ENCODE measurements at places on chromosomes 5 and 9.
A peak's percentile ranks its signal among the peaks of the same experiment; 100 is the strongest.

- DNase-seq, result no peak
- H3K36me3 ChIP-seq, result no peaks in the 10 kb centered on the region
- H3K4me1 ChIP-seq, result no peaks in the 10 kb centered on the region
- no peak overlapping the region for H3K27ac ChIP-seq
Observed at GRCh38 chr5:170168002-170168401, 62.3 kb downstream of the FOXI1 start.

DNA sequence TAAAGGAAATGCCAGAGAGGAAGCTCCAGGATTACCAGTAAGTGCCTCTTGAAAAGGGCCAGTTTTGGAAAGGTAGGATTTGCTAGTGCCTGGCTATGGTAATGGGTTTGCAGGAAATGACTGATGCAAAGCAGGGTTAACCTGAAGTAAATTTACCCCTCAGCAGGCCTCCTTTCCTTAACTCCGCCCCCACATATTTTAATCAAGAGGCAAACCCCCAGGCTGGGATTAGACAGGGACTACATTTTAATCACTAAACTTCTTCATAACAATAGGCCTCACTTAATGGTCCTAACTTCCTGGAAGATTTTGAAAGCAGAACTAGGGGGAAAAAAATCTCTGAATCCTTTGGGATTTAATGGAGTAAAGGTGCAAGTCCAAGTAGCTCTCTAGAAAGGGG is 10.2 kb upstream of the SLC1A3 start:
- no peak for DNase-seq
- no peaks in the 10 kb centered on the region for H3K36me3 ChIP-seq
- no peak overlapping the region for H3K27ac ChIP-seq

DNA sequence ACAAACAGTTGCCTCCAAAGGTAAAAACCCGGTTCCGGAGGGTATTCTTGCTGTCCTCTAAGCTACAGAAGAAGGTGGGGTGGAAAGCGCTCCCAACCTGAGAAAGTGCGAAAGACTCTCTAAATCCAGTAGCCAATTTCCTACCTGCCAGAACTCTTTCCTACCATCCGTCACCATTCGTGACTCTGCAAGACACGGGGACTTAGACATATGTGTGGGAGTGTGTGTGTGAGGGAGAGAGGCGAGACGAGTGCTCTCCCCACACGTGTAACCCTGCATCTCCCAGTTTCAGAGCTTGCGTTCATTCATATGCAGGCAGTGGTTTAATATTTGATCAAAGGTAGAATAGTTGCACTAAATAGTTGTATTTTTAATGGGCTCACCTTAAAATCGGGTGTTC is 473 bp upstream of the GABRA1 start:
- H3K36me3 ChIP-seq, result no peaks in the 10 kb centered on the region
- H3K27ac ChIP-seq, result no peak overlapping the region
- no peaks in the 10 kb centered on the region for H3K27me3 ChIP-seq
- no peaks in the 10 kb centered on the region for H3K4me1 ChIP-seq
- no peak for DNase-seq

DNA sequence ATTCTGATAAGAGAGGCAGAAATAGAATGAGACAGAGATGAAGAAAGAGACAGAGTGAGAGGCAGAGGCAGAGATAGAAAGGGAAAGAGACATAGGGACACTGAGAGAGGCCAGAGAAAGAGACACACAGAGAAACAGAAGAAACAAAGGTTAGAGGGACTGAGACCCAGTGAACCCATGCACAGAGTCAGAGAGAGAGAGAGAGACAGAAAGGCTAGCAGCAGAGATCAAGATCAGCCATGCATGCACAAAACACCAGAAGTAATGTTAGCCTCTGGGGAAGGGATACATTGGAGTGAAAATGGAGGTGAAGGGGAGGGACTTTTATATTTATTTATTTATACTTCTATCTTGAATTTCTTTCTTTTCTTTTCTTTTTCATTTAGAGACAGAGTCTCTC is 14.1 kb upstream of the SPARC start:
- H3K4me1 ChIP-seq, result no peaks in the 10 kb centered on the region
- no peak overlapping the region for H3K4me3 ChIP-seq
- DNase-seq, result no peak
- H3K27me3 ChIP-seq, result no peaks in the 10 kb centered on the region

DNA sequence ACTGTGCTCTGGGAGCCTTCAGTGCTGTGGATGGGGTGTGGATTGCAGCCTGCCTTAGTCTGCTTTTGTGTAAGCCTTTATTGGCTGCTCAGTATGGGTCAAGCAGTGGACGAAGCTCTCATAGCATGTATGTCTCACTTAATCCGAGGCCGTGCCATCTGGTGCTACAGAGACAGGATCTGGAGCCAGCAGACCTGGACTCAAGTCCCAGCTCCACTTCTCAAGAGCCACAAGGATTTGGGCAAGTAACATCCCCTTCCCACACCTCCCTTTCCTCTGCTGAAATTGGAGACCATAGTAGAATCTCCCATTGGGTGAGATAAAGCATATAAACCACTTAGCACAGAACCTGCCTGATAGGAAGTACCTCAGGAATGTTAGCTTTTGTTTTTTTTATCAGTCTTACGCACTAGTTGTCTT is 23.4 kb upstream of the LECT2 start:
- no peak overlapping the region for H3K4me3 ChIP-seq
- H3K4me1 ChIP-seq, result no peaks in the 10 kb centered on the region
- no peaks in the 10 kb centered on the region for H3K36me3 ChIP-seq
- peaks cover 8% of the 10 kb centered on the region for H3K27me3 ChIP-seq
- DNase-seq, result no peak
- H3K27ac ChIP-seq, result no peak overlapping the region

DNA sequence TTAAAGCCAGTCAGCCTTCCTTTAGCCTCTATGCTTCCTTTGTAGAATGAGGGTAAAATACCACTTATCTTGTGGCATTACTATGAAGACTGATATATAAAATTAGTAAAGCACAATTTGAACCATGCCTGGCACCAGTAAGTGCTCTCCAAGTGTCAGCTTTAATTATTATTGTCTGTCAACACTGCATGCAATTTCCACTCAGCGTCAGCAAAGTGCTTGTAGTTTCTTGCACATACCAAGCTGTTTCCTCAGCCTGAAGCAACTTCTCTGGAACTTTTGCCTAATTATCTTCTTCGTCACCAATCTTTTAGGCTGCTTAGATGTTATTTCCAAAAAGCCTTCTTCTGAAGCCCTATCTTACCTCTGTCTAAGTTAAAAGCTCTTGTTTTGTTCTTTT is 177.3 kb downstream of the CDC42SE2 start:
- no peak for DNase-seq
- H3K36me3 ChIP-seq, result peaks cover 50% of the 10 kb centered on the region
- no peak overlapping the region for H3K4me3 ChIP-seq
- no peaks in the 10 kb centered on the region for H3K4me1 ChIP-seq
- no peak overlapping the region for H3K27ac ChIP-seq

- H3K27me3 ChIP-seq, result no peaks in the 10 kb centered on the region
- H3K4me3 ChIP-seq, result no peak overlapping the region
- no peaks in the 10 kb centered on the region for H3K36me3 ChIP-seq
- DNase-seq, result no peak
- H3K4me1 ChIP-seq, result no peaks in the 10 kb centered on the region
Observed at GRCh38 chr5:1431021-1431811, 14.0 kb downstream of the SLC6A3 start.

- no peaks in the 10 kb centered on the region for H3K36me3 ChIP-seq
- peak overlapping the region; percentile 51 for H3K27ac ChIP-seq
- H3K4me1 ChIP-seq, result peaks cover 71% of the 10 kb centered on the region
- DNase-seq, result peak; percentile 68
- H3K4me3 ChIP-seq, result peak overlapping the region; percentile 80
Observed at GRCh38 chr9:99057665-99058625, 47.0 kb upstream of the TGFBR1 start.

DNA sequence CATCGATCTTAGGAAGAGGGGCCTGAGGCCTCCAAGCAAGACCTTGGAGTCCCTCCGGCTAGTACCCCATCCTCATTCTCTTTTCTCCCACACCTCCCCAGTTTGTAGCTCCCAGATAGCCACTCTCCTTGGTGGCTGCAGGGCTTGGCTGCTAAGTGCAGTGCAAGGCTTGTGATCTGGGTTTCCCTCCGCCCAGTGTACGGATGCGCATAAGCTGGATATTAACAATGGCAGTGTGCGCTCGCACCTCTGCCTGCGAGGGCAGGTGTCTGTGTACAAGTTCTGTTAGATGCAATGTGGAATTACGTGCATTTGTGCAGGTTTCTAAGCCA is 71.0 kb upstream of the TBCA start:
- no peaks in the 10 kb centered on the region for H3K36me3 ChIP-seq
- DNase-seq, result no peak
- H3K27ac ChIP-seq, result no peak overlapping the region
- peaks cover 11% of the 10 kb centered on the region for H3K27me3 ChIP-seq

GRCh38 chr5:8598996-8599395 is 730.0 kb downstream of the MTRR start:
- H3K27me3 ChIP-seq, result no peaks in the 10 kb centered on the region
- H3K36me3 ChIP-seq, result no peaks in the 10 kb centered on the region
- no peak overlapping the region for H3K27ac ChIP-seq
- no peak for DNase-seq

DNA sequence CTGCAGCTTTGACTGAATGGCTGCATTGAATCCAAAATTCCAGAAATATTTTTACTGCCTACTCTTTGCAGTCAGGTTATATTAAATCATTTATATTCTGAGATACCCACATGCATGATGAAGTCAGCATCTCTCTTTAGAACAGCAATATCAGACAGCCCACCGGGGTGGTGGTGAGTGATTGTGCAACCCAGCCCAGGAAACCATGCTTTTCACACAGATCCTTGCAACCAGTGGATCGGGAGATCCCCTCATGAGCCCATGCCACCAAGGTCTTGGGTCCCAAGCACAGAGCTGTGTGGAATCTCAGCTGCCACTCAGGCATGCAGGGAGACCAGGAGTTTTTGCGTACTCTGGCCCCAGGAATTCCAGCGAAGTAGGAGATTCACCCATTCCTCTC is 226.5 kb downstream of the DTWD2 start:
- no peaks in the 10 kb centered on the region for H3K27me3 ChIP-seq
- no peaks in the 10 kb centered on the region for H3K36me3 ChIP-seq
- H3K4me1 ChIP-seq, result no peaks in the 10 kb centered on the region
- no peak overlapping the region for H3K4me3 ChIP-seq
- no peak for DNase-seq
- no peak overlapping the region for H3K27ac ChIP-seq

- H3K27ac ChIP-seq, result no peak overlapping the region
- H3K27me3 ChIP-seq, result no peaks in the 10 kb centered on the region
- peaks cover 23% of the 10 kb centered on the region for H3K4me1 ChIP-seq
- no peak overlapping the region for H3K4me3 ChIP-seq
- no peak for DNase-seq
Observed at GRCh38 chr5:157106630-157107461, 2.0 kb downstream of the HAVCR2 start.

GRCh38 chr5:140344683-140345423 is 1.6 kb downstream of the HBEGF start:
- peaks cover 43% of the 10 kb centered on the region for H3K4me1 ChIP-seq
- DNase-seq, result no peak
- H3K4me3 ChIP-seq, result no peak overlapping the region
- H3K27me3 ChIP-seq, result no peaks in the 10 kb centered on the region
- H3K27ac ChIP-seq, result no peak overlapping the region

- no peaks in the 10 kb centered on the region for H3K4me1 ChIP-seq
- no peak overlapping the region for H3K4me3 ChIP-seq
- DNase-seq, result no peak
- H3K36me3 ChIP-seq, result no peaks in the 10 kb centered on the region
Observed at GRCh38 chr5:74476046-74476818, 164.3 kb downstream of the ENC1 start.

GRCh38 chr5:125142458-125142857 is 396.0 kb upstream of the ZNF608 start:
- no peaks in the 10 kb centered on the region for H3K27me3 ChIP-seq
- H3K27ac ChIP-seq, result no peak overlapping the region
- no peak for DNase-seq
- no peaks in the 10 kb centered on the region for H3K36me3 ChIP-seq
